ENCODE measurements at places on chromosomes 16 and 17.
A peak's percentile ranks its signal among the peaks of the same experiment; 100 is the strongest.

DNA sequence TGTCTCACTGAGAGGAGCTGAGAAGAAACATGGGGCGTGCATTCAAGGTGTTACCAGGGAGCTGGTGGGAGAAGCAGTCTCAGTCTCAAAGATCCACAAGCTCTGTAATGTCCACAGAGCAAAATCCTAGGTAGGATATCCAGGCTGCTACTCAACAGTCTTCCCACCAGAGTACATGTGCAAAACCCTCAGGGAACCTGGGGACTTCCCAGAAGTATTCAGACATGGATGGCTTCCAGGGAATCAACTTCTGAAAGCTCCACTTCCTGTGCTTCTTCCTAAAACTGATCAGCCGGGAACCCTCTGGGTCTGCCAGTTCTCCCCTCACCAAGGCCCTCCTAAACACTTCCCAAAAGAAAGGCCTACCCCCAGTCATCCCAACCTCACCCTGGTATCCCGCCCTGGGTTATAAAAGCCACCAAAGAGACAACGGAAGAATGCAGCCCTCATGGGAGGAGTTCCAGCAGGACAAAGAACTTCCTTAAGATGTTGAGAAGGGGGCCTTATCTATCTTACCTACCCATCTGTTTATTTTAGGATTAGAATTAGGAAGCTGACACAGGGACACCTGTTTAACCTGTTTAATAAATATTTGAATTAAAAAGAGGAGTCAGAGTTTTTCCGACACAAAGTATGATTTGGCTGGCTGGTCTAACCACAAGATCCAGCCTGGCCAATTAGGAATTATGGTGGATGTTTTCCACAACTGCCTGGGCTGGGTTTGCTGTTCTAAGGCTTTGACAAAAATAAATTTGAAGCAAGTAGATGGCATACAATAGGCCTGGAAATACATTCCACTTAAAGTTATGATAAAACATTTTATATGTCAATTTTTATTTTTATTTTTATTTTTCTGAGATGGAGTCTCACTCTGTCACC lies 37.0 kb downstream of the CUEDC1 start:
- DNase-seq, result no peak

- no peak for DNase-seq
Observed at GRCh38 chr17:4199818-4200402, 56.9 kb downstream of the CYB5D2 start.

DNA sequence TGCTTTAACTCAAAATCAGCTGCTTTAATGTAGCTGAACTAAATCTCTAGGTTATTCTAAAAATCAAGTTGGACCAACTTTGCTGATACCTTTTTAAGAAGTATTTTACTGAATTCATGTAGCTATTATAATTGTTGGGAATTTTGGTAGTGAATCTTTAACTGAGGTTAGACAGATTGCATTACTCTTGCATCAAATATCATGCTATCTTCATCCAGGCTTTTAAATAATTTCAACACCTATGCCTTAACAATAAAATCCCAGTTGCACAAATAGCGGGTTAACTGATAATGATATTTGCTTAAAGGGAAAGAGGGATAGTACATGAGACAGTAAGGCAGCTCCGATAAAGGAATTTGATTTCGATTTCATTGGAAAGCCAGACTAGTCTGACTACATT lies 241.3 kb upstream of the TBX2 start:
- DNase-seq, result no peak

DNA sequence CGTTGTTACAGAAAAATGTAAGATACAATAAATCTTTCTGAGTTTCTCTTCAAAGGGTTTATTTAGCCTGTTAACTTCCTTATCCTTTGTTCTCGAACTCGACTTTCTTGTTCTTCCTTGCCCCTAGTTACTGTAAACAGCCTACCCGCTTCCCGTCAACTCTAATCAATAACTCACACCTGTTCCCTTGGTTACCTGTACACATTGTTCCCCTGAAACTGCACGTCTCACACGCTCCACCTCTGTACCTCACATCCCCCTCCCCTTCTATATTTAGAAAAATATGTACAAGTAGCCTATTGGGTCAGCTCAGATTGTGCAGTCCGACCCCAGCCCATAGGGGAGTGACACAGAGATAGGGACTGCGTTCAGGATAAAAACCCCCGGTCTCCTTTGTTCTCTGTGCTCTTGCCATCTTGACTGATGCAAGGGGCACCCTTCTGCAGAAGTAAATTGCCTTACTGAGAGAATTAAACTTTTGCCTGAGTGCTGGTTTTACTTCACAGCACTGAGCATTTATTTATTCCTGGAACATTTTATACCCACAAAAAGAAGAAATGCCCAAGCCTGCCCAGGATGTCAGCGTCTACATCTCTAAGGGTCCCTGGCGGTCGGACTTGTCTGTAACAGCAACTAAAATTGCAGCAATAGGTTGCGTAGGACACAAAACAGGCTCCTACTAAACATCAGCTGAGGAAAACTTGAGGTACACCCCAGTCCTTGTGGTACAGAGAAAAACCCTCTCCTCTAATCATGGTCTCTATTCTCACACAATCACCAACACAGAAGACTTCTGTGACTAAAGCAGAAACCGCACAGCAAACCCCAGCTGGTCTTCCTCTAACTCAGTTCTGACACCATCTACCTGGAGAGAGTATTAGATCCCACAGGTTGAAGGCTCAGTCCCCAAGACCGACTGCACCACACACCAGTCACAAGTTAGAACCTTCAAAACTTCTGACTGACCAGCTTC lies 11.3 kb downstream of the WDR45B start:
- DNase-seq, result no peak

- DNase-seq, result no peak
Observed at GRCh38 chr16:28569021-28569420, 15.3 kb downstream of the SGF29 start.

DNA sequence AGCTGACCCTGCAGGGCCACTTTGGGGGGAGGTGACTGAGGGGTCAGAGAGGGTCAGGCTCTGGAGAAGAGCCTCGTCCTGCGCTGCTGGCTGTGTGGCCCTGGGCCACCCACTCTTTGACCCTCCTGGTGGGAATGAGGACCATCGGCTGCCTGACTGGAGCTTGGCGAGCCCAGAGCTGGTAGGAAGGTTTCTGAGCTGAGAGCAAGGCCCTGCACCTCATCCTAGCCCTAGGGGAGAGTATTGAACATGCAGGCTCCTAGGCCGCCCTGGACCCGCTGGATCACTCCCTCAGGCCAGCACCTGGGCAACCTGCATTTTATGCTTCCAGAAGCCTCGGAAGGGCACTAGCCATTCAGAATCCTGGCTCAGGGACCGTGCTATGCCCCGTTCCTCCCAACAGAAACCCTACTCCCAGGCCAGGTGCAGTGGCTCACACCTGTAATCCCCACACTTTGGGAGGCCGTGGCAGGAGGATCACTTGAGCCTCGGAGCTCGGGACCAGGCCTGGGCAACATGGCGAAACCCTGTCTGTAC lies 14.5 kb downstream of the MAP2K3 start:
- DNase-seq, result no peak

DNA sequence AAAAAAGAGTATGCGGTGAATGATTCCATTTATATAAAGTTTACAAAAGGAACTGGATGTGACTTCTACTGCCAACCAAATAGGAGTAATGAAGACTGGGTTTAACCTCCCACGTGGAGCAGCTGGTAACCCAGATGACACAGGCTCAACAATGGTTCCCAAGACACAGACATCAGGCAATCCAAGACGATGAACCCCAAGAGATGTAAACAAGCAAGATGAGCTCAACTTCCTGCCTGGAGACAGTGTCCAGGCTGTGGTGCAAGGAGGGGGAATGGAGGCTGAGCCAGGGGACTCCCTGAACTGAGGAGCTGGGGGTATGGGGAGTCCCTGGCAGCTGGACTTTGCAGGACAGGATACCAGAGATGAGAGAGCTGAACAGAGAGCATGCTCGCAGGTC lies 104.7 kb downstream of the LITAF start:
- no peak for DNase-seq

DNA sequence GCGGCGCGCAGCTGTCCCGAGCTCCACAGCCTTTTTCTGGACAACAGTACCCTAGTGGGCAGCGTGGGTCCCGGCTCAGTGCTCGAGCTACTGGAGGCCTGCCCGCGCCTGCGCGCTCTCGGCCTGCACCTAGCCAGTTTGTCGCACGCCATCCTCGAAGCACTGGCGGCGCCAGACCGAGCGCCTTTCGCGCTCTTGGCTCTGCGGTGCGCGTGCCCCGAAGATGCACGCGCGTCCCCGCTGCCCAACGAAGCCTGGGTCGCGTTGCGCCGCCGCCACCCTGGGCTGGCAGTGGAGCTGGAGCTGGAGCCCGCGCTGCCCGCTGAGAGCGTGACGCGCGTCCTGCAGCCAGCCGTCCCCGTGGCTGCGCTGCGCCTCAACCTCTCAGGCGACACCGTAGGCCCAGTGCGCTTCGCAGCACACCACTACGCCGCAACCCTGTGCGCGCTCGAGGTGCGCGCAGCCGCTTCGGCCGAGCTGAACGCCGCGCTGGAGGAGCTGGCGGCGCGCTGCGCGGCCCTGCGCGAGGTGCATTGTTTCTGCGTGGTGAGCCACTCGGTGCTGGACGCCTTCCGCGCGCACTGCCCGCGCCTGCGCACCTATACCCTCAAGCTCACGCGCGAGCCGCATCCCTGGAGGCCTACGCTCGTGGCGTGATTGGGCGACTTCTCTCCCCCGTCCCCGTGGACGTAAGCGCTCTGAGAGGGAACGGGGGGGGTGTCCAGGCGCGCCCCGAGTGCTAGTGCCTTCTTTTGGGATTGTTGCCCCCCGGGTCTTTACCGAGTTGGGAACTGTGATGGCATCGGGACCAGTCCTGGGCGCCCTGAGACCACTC lies 1.2 kb upstream of the HSF4 start:
- DNase-seq, result no peak

DNA sequence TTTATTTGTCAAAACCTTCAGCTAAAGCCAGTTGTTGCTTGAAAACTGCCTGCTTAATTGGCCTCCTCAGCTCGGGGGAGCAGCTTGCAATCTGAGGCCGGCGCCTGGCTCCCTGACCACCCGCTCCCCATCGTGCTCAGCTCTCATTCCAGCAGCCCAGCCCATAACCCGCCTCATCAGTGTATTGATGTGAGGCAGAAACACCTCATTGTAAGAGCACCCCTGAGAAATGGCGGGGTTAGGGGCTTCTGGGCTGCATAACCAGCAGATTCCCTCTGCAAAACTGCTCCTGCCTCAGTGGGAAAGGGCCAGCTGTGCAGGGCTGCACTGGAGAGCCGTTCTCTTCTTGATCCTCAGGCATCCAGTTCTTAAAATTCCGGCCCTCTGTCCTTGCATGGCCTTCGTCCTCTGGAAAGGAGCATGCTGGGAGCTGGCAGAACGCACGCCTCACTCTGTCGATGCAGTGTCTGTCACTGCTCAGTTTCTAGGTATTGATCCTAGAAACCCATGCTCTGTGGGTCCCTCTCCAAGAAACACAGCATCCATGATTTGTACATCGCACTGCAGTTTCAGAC lies 113.8 kb upstream of the CHMP6 start:
- no peak for DNase-seq

GRCh38 chr17:72387487-72387886 lies 266.7 kb downstream of the SOX9 start:
- peak; percentile 73 for DNase-seq

DNA sequence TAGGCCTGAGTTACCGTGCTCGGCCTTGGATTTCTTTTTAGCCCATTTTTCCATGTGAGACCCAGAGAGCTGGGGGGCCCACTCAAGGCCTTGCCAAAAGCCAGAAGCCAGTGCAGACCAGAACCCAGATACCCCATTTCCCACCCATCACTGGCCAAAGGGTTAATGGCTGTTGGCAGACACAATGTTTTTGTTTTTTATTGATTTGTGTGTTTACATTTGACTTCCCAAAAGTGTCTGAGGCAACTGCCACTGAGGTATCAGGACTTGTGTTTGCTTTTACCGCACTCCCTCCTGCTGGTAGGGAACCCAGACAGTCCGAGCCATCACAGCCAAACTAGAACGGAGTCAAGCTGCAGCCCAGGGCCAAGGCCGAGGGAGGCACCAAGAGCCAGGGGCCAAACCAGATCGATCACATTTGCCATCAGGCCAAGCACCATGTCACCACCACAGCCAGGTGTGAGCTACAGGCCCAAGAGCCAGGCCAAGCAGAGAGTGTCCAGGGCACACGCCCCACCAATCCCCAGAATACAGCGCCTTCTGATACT lies 7.7 kb upstream of the TNFSF12 start:
- no peak for DNase-seq

- peak; percentile 14 for DNase-seq
Observed at GRCh38 chr16:15857724-15858560, 1.1 kb upstream of the MYH11 start.

All from HS-27A (cell line).